ENCODE measurements at places on chromosomes 3 and 15. TPM values are rescaled to one million over a fixed set of nuclear protein-coding genes. Genes with fewer than 3 reads are reported as not detected.

The NCEH1 gene
- 8.8 TPM for total RNA-seq

The CCR8 gene
- 8.9 TPM for total RNA-seq

GRCh38 chr15:65824031-65824743 is 32.1 kb upstream of the DENND4A start:
- DNase-seq, result no peak

GRCh38 chr15:36814708-36815107 is 235.3 kb downstream of the CDIN1 start:
- DNase-seq, result no peak

The PLA2G4E gene
- not detected for total RNA-seq

The SLC35G2 gene
- 3.0 TPM for total RNA-seq

Measured in activated T-helper 1 cell treated with anti-CD3 and anti-CD28 coated beads, Interleukin-12 subunit alpha, Interleukin-12 subunit beta, Interleukin-2, Interleukin-4 antibody, amounts not matched to agents 30 ng/mL and 10 ng/mL and 1 ng/mL, durations not matched to agents 14 hours and 24 hours and 36 hours (primary cell).